ENCODE measurements at places on chromosomes 12 and 14.

DNA sequence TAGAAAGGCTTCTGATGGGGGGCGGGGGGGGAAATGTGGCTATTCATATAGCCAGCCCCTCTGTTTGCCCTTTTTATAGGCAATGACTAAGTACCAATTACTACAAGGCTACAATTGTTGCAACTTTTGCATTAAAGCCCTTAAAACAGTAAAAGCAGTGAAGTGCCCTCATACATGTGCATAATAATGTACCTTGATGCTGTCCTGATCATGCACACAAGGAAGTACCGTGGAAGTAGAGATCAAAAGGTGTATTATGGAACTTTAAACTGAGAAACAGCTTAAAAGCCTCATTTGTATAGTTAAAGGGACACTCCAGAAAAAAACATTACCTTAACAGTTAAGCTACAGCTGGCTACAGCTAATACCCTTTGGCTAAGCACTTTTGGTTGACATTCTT lies 111.8 kb downstream of the PLEKHG7 start:
- DNase-seq, result no peak

DNA sequence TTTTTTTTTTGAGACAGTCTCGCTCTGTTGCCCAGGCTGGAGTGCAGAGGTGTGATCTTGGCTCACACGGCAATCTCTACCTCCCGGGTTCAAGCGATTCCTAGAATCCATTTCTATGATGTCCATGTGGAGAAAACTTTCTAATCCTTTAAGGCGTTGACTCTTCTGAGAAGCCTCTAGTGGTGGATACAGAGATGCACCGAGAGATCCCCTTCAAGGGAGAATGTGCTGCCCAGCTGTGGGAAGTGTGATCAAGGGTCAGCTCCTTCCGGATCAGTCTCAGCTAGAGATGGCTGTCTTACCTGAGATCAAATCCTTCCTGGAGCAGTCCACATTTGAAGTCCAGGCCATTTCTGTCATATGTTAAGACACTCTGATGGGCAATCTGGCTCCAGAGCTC lies 92.7 kb upstream of the HECTD1 start:
- DNase-seq, result no peak

GRCh38 chr12:15806826-15807225 lies 17.6 kb upstream of the EPS8 start:
- no peak for DNase-seq

- peak; percentile 76 for DNase-seq
These were observed 48.6 kb upstream of the GTF2A1 start for GRCh38 chr14:81269100-81269978.

- DNase-seq, result no peak
These were observed 2.3 kb upstream of the ACVRL1 start for GRCh38 chr12:51904951-51905470.

- peak; percentile 79 for DNase-seq
These were observed 15.4 kb downstream of the SELPLG start for GRCh38 chr12:108618079-108618952.

DNA sequence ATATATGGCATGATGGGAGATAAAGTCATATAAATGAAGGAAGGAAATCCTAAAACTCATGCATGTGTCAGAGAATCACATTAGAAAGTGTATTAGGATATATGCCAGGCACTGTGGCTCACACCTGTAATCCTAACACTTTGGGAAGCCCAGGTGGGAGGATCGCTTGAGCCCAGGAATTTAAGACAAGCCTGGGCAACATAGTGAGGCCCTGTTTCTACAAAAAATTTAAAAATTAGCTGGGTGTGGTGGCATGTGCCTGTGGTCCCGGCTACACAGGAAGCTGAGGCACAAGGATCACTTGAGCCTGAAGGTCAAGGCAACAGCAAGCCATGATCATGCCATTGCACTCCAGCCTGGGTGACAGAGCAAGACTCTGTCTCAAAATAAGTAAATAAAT lies 130.3 kb upstream of the ARID2 start:
- no peak for DNase-seq

- no peak for DNase-seq
These were observed 974.7 kb downstream of the GALC start for GRCh38 chr14:87018294-87018693.

GRCh38 chr12:92070054-92070863 lies 75.4 kb downstream of the BTG1 start:
- no peak for DNase-seq

DNA sequence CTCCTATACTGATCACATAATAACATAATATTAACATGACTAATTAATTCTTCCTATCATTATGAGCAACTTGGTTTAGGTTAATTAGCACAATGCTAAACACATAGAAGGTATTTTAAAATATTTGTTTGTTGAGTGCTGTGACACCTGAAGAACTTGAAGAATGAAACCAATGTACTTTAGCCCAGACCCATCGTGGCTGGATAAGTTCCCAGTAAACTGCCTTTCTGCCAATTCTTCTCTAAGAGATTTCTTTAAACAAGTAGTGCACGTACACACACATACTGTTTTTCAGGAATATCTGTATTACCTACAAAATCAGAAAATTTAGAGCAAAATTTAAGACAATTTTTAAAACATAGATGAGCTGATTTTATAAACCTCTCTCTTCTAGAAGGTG lies 207.4 kb upstream of the SSTR1 start:
- no peak for DNase-seq

All from AG08396 (cell line).